NCI-H2081 treated with DMSO at 0.1 percent for 48 hours (cell line): ENCODE measurements at places on chromosomes 2 and 18.

GRCh38 chr2:189982780-189983394 is 79.6 kb downstream of the MSTN start:
- DNase-seq, result no peak

GRCh38 chr2:23510471-23510870 is 125.5 kb downstream of the KLHL29 start:
- no peak for DNase-seq

GRCh38 chr2:186848873-186849578 is at the start of gene ZSWIM2:
ZSWIM2 (minus strand) TSS chr2:186849170; CDS start chr2:186849130, 40 bp downstream.
- DNase-seq, result peak; percentile 36

DNA sequence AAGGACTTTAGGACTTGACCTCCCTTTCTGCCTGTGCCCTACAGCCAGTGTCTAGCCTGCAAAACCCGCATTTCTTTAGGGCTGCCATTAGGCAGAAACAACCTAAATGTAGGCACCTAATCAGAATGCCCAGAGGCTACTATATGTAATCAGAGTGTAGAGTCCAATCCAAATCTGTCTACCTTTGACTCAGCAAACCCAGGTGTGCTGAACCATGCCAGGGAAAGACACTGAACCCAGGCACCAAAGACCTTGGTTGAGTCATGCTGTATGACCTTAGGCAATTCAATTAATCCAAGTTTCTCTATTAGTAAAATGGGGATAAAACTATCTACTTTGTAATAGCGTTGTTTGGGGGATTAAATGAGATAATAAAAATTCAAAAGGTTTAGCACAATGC is 20.7 kb downstream of the CAPN14 start:
- DNase-seq, result no peak

DNA sequence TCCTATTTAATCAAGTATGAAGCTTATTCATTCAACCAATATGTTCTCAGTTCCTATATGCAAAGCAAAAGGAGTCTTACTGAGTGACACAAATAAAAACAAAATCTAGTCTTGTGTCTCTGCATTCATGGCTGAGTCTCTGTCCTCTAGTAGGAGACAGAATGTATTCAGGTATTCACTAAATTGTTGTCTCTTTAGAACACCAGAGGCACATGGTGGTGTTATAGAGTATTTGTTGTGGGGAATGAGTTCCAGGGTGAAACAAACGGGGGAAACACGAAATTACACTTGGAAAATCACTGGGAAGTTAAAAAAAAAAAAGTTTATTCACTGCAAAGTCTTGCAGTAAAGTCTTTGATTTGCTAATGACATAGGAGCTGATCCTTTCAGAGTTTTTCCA is 131.7 kb upstream of the FSHR start:
- no peak for DNase-seq

GRCh38 chr2:190177249-190178040 is 114.9 kb upstream of the MSTN start:
- no peak for DNase-seq

DNA sequence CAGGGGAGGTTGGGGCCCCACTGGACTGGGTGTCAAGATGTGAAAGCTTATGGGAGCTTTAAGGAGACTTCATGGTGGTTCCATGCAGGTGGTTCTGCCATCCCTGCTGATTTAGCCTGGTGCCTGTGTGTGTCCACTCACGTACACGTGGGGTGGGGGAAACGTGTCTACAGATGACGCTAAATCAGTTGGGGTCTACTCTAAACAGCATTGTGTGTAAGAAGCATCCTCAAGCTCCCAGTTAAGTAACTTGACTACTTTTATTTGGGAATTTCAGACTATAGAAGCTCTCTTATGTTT is 47.1 kb downstream of the BCL2L11 start:
- no peak for DNase-seq

DNA sequence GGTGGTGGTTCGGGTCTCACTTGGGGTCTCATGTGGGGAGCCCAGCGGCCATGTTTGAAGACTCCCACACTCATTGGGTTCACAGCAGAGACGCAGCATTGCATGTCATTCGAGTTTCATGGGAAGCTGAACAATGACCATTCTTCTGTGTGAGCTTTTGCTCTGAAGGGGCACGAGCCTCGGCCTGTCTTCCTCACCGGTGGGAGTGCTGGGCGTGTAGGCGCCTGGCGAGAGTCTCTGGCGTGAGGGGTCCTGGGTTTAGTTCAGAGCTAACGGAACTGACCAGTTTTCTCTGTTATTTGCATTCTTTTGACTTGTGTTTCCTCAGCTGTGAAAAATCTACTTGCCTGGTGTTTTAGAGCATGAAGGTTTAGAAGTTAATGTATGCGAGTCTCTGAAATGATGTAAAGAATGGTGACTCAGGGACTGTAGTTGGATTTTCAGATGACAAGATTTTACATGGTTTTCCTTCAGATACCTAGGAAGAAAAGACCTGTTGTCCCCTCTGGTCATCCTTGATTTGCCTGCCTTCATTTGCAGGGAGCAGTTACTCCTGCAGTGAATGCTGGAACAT is 98.1 kb downstream of the ARMC9 start:
- DNase-seq, result no peak

DNA sequence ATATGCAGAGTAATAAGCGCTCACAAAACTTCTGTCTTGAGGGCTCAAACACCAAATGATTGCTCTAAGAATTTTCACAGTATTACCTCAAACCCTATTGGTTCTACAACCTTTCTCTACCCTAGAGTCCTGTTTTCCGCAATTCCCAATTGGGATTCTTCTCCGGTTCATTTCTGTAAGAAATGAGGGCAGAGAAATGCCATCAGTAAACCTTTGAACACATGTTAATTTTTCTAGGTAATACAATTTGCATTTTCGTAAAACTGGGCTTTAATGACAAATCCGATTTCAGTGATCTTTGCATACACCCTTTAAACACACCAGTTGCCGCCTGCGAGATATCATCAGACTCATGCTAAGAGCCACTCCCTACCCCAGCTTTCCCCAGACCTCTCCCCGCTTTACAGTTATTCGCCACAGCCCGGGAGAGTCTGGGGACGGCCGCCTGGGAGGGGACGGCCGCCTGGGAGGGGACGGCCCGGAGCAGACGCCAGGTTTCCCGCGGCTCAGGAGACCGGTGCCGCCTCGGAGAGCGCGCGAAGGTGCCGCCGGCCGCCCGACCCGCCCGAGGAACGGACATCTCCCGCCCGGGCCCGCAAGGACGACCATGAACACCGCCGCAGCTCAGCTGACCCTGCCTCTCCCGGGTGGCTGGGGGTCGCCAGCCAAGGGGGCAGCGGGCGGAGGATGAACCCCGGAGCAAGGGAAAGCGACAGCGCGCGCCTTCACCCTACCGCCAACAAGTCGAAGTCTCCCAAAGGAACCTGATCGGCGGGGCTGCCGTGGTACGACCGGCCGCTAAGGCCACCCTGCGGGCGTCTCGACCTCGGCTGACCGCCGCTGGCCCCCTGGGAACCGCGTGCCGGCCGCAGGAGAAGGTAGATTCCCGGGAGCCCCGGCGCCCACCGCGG is 463 bp downstream of the SMC6 start:
- DNase-seq, result no peak

DNA sequence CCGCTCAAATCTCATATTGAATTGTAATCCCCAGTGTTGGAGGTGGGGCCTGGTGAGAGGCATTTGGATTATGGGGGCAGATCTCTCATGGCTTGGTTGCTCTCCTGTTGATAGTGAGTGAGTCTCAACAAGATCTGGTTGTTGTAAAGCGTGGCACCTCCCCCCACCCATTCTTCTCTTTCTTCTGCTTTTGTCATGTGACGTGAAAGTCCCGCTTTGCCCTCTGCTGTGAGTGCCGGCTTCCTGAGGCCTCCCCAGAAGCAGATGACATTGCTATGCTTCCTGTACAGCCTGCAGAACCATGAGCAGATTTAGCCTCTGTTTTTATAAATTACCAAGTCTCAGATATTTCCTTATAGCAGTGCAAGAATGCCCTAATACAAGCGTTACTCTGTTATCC is 673.8 kb downstream of the ADCYAP1 start:
- no peak for DNase-seq

GRCh38 chr18:21269349-21269748 is 27.3 kb downstream of the GREB1L start:
- DNase-seq, result no peak

DNA sequence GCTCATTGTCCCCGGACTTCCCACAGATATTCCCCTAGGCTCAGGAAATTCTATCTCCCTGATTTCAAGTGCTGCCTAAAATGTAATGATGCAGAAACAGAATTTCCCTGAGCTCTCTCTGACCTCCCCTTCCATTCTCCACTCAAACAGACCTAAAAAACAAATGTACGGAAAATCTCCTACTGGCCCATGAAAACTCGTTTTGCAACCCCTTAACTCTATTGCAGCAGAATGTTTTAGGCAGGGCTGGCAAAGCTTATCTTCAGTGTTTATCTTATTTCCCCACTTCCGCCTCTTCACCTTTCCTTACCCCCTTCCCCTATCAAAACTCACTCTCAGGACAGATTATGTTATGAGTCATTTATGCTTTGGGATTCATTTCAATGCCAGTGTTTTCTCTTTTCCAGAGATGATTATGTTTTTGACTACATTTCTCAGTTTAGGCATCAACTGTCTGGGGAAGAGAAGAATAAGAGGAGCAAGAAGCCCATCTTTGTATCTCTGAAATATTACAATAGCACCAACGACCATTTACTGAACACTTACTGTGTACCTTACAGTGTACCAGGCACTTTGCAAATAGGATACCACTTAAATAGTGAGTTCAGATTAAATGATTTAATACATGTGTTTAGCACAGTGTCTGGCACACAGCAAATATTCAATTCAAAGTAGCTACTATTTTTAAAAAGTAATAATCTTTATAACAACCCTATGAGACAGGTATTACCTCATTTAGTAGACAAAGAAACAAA is 53.9 kb upstream of the STPG4 start:
- no peak for DNase-seq

DNA sequence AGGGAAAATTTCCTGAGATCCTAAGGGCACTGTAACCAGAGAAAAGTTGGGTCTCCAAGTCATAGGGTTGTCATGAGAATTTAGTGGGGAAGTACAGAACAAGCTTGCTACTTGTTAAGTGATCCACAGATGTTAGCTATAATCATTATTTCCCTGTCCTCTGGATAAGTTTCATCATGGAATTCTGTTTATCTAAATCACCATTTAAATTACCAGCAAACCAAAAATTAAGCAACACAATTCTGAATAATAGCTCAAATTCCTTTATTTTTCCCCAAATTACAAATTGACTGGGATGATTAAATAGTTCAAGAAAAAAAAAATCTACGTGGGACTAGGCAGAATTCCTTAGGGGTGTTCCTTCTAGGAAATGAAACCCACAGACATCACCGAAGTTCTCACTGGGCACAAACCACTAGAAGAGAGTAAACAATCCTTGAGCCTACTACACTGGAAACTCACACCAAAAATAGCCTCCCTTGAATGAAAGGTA is 159.5 kb downstream of the COL6A3 start:
- no peak for DNase-seq
